ENCODE measurements at places on chromosomes 16 and 17. TPM values are rescaled to one million over a fixed set of nuclear protein-coding genes. Genes with fewer than 3 reads are reported as not detected.

GRCh38 chr17:58580671-58581070 lies 66.2 kb upstream of the MTMR4 start:
- DNase-seq: no peak

- no peak for DNase-seq
Observed at GRCh38 chr17:4120332-4120731, 22.5 kb downstream of the ZZEF1 start.

GRCh38 chr16:81634380-81635062 lies 144.6 kb upstream of the PLCG2 start:
- DNase-seq: no peak

CTRB1 gene
- total RNA-seq: not detected

GRCh38 chr17:80918731-80919130 lies 72.9 kb upstream of the CHMP6 start:
- DNase-seq: no peak

IRX6 gene
- total RNA-seq: not detected

GRCh38 chr16:565419-566330 lies 1.1 kb upstream of the NHLRC4 start:
- DNase-seq: no peak

- DNase-seq: no peak
Observed at GRCh38 chr17:12047681-12048376, 27.2 kb downstream of the MAP2K4 start.

UBFD1 gene
- total RNA-seq: 43.3 TPM

C16orf95 gene
- total RNA-seq: 2.0 TPM

DNA sequence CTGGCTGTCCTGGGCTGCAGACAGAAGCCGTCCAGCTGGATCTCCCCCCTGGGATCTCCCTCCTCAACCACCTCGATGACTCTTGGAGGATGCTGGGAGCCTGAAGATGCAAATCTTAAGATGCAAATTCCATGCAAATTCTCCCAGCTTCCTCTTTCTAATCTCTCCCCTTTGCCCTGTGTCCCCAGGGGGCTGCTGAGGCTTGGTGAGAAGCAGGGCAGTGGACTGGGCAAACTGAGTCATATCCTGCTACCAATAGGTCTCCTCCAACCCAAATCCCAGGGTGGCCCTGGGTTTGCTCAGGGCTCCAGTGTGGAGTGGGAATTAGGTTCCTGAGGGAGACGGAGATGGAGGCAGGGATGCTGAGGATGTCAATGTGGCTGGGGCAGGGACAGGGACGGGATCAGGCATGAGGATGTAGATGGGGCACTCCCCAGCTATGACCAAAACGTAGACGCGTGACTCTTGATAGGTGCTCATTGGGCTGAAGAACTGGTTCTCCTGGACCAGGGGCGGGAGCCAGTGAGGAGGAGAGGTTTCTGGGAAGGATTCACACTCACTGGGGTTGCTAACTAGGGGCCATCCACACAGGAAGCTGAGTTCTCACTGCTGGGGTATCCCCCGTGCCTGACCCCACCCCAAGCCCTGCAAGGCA lies 3.6 kb upstream of the ALOX12B start:
- DNase-seq: no peak

SLC47A1 gene
- total RNA-seq: not detected

DNA sequence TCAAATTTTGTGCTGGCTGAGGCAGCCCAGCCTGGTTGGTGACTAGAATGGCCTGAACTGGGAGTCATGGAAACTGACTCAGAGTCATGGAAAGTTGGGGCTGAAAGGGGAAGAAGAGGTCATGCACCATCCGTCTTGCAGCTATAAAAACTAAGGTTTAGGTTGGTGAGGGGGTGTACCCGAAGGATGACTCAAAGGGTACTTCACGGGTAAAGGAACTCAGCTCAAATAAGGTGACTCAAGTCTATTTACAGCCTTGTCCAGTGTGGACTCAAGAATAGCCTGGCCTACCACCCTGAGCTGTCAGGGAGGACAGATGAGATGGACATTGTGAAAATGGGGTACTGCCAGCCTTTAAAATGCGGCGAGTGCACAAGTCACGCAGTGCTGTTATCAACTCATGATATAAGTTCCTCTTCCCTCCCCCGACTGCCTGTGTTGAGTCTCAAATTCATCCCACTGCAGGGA lies 18.6 kb downstream of the CD300LB start:
- DNase-seq: no peak

ACE gene
- total RNA-seq: 21.5 TPM

GRCh38 chr16:48812856-48813255 lies 202.9 kb upstream of the N4BP1 start:
- no peak for DNase-seq

GJC1 gene
- not detected for total RNA-seq

- DNase-seq: no peak
Observed at GRCh38 chr17:41734949-41735313, 488 bp upstream of the HAP1 start.

GRCh38 chr16:49834531-49835151 lies 21.3 kb downstream of the ZNF423 start:
- DNase-seq: no peak

DNA sequence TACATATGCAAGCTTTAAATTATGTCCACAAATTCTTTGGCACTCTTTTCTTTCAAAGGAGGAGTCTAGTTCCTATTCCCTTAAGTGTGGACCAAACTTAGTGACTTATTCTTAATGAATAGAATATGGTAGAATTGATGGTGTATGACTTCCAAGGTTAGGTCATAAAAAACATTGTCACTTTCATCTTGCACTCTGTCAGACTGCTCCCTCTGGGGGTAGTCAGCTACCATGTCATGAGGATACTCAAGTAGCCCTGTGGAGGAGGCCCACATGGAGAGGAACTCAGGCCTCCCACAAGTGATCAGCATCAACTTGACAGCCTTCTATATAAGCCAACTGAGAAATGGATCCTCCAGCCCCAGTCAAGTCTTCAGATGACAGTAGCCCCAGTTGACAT lies 58.0 kb upstream of the SCNN1B start:
- DNase-seq: no peak

- no peak for DNase-seq
Observed at GRCh38 chr16:25546791-25547190, 145.0 kb upstream of the HS3ST4 start.

DNA sequence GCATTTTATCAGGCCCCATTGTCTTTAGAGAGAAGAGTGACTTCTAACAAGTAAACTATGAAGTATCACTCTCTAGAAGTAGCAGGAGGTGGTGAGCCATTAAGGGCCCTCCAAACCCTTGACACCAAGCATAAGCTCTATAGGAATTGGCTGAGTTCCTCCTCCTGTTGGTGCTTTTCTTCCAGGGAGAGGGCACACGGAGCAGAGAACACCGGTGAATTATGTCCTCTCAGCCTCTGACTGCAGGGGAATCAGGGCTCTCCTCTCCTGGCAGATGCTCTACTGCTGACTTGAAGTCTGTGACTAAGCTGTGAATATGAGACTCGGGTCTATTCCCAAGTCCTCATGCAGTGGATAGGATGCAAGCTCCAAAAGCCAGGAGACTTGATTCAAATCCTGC lies 32.3 kb downstream of the CHD9 start:
- DNase-seq: no peak

DNA sequence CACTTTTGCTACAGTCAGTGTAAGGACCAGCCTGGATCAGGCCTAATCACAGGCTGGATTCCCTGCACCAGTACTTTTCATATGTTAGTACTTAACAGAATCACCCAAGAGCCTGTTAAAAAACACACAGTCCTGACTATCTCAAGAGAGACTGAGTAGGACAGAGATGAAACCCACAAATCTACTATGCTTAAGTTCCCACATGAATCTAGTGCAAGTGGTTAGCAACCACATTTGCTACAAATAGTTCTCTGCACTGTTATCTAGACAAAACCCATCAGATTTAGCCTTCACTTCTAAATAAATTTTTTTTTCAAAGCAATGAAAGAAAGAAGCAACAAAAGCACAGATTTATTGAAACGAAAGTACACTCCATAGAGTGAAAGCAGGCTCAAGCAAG lies 38.9 kb downstream of the SSH2 start:
- no peak for DNase-seq

DNA sequence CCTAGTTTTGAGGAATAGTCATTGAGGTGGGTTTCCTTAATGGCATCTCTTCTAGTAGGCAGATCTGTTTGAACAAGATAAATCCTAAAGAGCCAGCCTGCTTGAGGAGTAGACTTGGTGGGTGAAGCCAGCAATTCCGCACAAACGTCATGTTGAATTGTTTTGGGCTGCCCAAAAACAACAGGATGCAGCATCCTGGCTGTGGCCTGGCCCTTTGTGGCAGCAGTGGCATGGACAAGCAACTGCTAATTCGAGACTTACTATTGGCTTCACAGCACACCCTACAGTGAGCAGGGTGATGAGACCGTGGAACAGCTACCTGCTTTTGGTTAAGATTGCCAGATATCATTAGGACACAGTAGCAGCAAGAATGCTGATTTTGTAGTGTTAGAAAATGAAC lies 9.3 kb upstream of the VPS4A start:
- DNase-seq: no peak

DNA sequence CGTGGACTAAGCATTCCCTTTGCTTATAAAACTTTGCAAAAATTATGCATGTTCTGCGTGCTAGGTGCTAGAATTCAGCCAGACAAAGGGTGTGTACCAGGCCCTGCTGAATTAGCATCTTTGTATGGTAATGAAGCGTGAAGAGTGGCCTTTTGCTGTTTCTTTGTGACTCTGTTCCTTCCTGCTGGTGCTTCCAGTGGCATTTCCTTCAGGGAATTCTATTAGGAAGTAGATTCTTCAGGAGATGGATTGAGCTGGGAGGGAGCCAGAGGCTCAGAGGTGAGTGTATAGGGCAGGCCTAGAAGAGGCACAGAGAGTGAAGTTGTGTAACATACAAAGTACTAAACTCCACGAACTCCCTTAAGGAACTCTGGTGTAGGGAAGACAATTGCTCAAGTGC lies 73.9 kb upstream of the ASIC2 start:
- no peak for DNase-seq

CCDC40 gene
- total RNA-seq: 4.5 TPM

KRT40 gene
- total RNA-seq: not detected

DNA sequence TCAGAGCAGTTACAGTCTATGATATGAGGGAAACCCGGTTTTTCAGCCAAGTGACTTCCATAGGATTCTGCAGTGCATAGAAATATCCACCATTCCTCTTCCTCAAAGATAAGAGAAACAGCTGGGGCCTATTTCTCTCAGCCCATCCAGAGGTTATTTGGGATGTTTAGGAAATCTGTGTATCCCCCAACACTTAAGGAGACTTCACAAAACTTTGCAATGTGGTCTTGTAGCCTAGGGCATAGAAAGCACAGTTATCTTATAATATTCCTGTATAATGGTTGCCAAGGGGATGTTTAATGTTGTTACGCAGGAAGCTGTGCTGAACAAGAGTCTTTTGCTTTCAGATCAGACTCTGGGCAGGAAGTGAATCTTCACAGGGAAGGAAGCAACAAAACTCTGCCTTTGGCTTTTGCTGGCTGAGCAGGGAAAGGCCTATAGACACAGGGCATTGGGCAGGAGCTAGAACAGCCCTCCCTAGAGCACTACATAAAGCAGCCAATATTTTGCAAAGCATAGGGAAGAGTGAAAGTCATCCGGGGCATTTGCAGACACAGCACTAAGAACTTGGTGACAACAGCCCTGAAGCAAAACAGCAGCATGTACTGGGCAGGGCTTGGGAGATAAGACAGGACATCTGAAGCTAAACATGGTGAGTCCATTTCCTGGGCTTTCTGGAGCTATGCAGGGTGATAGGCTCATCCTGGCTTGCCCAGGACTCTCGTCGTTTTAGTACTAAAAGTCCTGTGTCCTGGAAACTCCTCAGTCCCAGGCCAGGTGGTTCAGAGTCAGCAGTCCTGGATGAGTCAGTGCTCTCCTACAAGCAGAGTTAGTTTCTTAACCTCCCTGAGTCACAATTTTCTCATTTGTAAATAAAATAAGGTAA lies 18.7 kb upstream of the BEAN1 start:
- no peak for DNase-seq

DNA sequence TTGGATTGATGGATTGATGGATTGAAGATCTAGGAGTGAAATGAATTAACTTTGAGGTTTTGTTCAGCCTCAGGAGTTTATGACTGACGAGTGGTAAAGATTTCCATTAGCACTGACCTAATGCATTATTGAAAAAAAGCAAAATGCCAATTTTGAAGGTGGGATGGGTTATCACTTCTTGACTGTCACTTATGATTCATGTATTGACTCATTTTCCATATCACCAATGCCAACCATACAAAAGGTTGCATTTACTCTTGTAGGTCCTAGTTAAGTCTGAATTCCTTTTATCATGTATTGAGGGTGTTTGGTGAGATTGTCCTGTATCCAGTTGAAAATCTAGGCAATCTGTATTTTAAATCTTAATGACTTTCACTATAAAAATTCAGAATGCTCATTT lies 57.6 kb downstream of the KNOP1 start:
- no peak for DNase-seq

- no peak for DNase-seq
Observed at GRCh38 chr16:86772671-86773353, 194.5 kb downstream of the FOXL1 start.

- no peak for DNase-seq
Observed at GRCh38 chr16:64982581-64982980, 139.3 kb downstream of the CDH11 start.

DNA sequence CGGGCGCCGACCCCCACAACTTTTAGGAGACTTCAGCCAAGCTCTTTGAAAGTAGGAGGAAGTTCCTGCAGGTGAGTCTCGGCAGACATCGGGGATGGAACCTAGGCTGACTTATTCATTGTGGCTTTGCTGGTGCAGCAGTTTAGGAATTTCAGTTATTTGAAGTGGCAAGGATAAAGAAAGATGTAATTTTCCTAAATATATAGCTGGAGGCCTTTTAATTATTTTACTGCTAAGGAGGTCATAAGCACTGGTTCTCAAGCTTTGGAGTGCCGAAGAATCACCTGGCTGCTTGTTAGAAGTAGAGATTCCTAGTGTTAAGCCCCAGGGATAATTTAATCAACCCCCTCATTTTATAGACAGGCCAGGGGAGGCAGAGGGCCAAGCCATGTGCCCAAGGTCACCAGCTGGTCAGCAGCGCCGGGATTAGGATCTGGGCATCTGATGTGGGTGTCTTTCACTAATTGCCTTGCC lies 28.9 kb upstream of the BCAR1 start:
- DNase-seq: no peak

GRCh38 chr16:55001931-55002330 lies 71.3 kb downstream of the IRX5 start:
- no peak for DNase-seq

DNA sequence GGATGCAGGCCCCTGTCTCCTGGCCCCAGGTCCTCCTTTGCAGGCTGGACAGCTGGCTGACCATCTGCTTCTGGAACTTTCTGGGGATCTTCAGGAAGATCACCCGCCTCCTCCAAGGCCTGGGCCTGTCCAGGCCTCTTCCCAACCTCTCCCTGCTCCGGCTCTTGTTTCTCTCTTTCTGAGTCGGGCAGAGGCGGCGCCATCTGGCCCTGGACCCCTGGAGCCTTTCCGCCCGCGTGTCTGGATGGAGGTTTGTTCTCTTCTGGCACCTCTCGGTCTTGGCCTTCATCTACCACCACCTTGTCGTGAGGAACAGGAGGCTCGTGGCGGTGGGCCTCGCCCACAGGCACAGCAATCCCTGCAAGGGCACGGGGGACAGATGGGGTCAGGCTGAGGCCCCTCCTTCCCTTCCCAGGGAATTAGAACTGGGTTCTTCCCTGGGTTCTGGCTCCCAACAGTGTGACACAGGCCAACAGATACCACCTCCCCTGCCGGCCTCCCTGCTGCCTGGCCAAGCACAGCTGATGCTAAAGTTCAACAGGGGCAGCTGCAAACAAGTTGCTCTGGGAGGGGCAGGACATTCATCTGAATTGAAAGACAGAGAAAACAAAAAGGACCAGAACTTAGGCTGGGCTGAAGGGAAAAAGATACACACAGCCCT lies 13.3 kb downstream of the NDUFAF8 start:
- no peak for DNase-seq

Data from T-helper 17 cell (primary cell).